ENCODE measurements at places on chromosomes 12 and 14.

DNA sequence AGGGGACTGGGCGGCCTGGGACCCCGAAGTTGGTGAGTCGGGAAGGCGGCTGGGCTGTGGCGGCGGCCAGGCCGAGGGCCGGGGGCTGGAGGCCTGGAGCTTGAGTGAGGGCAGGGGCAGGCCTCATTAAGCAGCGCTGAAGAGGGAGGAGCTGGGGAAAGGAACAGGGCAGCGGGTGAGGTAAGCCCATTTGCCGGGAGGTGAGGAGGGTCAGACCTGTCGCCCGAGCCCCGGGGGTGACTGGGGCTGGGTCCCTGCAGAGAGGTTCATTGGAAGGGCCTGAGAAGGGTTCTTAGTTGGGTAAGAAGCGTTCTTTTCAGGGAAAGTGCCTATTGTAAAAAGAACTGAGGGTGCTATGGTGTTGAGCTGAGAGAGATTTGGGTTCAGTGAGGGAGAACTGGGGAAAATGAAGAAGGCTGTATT, 441 bp downstream of the RAB5B start:
- peak; percentile 61 for DNase-seq

DNA sequence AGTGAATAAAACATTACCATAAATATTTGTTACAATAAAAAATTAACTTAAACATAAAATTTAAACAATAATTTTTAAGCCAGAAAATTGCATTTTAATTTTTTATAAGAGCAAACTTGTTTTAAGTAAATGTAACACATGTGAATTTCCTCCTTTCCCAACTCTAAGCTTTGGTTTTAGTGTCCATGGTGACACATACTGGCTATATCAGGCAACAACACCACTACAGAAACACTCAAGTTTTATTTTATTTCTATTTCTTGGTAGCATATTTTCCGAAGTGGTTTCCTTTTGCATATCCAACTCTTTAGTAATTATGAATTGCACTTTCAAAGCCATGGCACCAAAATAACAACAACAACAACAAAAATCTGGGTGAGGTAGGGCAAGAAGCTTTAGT, 2.2 kb downstream of the NELL2 start:
- DNase-seq: no peak

- peak; percentile 81 for DNase-seq
These were observed 52.7 kb downstream of the SPPL3 start for GRCh38 chr12:120851444-120851843.

DNA sequence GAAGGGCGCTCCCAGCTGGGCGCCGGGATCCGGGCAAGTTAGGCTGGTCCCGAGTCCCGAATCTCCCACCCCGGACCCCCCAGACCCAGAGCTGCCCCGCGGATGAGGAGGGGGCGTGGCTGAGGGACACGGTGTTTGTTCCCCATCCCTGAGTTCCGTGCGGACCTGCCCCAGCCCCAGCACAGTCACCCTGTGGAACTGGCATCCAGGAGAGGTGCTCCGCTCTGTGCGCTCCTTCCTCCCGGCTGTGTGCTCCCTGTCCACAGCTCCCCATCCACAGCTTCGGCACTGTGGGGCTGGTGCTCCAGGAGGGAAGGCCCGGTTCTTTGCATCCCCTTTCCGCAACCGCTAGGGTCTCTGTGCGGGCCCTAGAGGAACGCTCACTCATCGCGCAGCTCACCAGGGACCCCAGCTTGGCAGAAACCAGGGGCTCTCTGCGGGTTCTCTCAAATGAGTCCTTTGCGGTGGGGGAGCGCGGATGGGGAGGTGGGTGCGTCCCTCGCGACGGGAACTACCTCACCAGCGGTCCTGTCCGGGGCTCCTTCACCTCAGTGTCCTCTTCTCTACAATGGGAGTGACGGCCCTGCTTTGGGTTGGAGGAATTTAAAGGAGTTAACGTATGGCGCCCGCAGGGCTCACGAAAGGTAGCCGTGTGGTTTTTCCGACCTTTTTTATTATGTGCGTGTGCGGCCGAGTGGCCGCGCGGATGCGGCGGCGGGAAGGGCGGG, 845 bp downstream of the TMEM132C start:
- no peak for DNase-seq

DNA sequence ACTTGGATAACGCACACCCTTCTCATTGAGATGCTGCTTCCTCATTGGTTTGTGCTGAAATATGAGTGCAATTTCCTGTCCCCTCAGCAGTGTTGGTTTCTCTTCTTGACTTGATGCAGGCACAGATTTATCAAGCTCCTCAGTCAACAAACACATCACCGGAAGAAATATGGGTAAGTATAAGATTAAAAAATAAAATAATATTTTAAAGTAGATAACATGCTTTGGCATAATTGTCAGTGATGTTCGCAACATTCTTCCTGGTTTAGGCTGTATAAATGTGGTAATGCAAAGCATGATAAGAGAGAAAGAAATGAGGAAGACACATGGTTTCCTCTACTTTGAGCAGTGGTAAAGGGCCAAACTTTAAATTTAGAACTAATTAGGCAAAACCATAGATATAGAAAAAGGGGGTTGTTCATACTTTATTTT, at the start of gene GPR65:
Gene GPR65 (plus strand): TSS at position 86 of the 432 bp plus-strand sequence. CDS start 5,713 bp downstream, outside the sequence.
- peak; percentile 79 for DNase-seq

DNA sequence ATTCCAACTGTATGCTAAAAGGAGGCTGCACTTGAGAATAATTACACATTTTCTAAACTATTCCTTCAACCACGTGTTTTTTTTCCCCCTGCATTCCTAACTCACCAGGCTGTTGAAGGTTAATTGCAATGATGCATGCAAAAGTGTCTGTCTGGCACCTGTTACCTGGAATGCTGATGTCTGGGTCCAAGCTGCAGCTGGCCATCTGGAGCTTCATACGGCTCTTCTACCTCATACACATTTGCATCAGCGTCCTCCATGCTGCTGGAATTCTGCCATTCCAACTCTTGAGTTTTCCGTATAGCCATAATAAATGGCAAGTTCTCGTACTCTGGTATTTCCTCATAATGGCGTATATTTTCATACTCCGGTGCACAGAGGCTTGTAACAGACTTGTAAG, 8.6 kb downstream of the FGD6 start:
- no peak for DNase-seq

DNA sequence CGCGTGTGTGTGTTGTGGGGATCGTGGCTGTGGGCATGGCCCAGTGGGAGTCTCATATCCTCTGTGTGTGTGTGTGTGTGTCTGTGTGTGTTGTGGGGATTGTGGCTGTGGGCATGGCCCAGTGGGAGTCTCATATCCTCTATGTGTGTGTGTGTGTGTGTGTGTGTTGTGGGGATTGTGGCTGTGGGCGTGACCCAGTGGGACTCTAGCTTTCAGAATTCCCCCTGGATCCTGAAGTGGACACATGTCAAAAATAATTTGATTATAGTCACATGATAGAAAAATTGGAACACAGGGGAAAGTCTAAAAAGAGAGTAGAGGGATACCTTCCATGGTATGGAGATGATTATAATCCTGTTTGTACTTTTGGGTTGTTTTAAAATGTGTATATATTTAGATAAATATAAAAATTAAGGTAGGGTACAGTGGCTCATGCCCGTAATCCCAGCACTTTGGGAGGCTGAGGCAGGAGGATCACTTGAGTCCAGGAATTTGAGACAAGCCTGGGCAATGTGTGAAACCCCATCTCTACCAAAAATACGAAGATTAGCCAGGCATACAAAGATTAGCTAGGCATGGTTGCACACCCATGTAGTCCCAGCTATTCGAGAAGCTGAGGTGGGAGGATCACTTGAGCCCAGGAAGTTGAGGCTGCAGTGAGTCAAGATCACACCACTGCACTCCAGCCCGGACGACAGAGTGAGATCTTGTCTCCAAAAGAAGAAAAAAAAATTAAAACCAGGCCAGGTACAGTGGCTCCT, 11.0 kb downstream of the PAPLN start:
- peak; percentile 79 for DNase-seq

DNA sequence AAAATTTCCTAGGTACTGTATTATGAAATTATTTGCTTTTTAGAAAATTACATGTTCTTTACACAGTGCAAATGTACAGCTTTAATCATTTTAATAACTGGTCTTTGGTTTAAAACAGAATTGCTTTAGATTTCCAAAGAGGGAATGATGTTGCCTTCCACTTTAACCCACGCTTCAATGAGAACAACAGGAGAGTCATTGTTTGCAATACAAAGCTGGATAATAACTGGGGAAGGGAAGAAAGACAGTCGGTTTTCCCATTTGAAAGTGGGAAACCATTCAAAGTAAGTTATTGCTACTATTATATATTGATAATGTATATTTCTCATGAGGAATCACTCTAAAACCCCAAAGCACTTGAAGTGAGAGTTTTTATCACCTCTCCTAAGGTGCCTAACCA, 13.4 kb downstream of the LGALS3 start:
- no peak for DNase-seq

DNA sequence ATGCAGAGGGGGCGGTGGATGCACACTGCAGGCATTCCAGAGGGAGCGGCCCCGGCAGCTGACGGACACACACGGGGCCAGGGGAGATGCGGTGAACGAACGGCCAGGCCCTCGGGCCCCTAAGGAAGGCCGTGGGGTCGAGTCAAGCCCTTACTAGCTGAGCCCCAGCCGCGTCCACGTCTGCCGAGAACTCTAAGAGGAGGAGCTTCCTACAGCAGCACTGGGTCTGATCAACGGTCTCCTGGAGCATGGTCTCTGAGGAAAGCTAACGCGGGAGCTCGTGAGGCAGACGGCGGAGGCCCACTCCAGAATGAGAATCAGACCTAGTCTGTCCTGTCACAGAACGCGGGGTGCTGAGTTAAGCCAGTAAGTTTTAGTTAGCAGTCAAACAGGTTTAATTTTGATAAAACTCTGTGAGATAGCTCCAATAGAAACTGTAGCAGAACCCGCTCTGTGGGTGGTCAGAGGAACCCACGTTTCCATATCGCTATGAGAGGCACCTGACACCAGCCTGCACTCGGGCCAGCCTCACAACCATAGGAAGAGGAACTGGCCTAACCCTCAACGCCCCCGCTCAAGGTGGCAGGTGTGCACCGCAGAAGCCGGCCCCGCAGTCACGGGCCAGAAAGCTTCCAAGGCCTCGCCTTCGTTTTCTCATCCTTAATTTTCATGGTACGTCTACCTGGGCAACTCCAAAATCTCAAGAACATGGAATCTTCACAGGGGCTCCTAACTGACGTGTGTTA, 55.5 kb downstream of the CDC42BPB start:
- no peak for DNase-seq

DNA sequence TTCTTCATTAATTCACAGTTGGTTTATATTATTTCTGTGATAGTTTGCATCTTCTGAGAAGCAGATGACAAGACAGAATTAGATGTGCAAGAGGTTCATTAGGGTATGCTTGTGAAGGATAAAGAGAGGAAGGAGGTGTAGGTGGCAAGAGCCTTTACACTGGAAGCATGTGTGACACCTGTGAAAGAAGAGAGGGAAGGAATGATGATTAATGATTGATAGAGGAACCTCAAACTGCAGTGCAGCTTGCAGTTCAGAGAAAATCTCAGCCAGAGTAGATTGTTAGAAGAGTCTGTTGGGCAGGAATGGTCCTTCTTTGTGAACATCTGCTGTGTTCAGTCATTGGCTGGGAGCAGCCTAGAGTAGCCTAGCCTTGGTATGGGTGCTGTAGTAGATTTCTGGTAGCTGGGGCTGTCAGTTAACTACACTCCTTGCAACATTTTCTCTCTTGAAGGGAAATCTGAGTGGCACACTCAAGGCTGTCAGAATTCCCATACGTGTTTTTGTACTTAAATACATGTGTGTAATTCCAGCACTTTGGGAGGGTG, 9.0 kb downstream of the RCOR1 start:
- DNase-seq: no peak

- peak; percentile 39 for DNase-seq
These were observed 44.3 kb downstream of the PELI2 start for GRCh38 chr14:56162476-56162875.

GRCh38 chr14:76472199-76472723, 96.3 kb downstream of the ESRRB start:
- no peak for DNase-seq

GRCh38 chr14:72948481-72949138, 22.3 kb downstream of the DCAF4 start:
- DNase-seq: peak; percentile 50

DNA sequence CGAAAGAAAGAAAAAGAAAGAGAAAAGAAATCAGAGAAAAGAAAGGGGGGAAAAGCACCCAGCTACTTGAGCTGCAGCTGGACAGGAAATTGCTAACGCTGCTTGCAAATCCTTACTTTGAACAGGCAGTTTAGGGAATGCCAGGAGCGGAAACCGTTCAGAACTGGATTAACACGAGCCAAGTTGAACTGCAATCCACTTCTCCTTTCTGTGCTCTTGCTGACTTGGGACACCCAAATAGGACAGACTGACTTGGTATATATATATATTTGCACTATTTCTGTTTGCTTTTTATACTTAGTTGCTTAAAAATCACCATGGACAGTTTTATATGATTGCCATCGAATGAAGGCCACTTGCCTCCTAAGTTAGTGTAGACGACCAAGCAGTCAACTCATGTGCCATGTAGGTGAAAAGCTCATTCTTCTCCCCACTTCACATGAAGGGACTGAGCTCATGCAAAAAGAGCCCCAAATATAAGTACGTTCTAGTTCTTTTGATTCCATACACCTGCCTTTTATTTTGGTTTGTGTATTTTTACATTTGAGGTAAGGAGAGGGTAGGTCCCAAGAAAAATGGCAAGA, 5.5 kb downstream of the DUSP6 start:
- peak; percentile 79 for DNase-seq

DNA sequence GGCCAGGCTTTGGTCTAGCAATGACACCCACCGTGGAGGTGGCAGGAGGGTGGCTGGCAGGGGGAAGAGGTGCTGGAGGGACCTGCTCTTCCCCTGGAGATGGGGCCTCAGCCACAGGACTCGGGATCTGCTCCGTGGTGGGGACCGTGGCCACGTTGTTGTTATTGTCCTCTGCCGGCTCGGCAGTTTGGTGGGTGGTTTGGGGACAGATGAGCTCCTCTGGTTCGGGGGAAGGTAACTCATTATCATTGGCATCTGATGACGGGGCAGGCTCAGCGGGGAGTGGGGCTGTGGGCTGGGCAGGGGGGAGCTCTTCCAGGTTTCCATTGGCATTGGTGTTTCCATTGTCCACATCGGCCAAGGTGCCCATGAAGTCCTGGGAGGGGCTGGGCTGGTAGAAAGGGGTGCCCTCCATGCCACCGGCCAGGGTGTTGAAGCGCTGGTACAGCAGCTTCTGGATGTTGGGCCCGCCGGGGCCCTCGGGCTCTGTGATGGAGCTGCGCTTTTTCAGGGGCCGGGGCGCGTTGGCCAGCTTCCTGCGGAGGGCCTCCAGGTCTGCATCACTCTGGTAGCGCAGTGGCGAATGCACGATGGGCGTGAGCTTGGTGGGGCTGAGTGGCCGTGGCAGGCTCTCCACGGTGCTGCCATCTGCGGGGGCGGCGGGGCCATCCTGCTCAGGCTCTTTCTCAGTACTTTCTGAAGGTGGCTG, 24.3 kb downstream of the ZFYVE21 start:
- DNase-seq: no peak

GRCh38 chr12:106195621-106196027, 52.2 kb downstream of the CKAP4 start:
- no peak for DNase-seq

All from inflammatory macrophage treated with lipopolysaccharide for 4 hours (primary cell).